ENCODE measurements at places on chromosomes 5 and 9.

DNA sequence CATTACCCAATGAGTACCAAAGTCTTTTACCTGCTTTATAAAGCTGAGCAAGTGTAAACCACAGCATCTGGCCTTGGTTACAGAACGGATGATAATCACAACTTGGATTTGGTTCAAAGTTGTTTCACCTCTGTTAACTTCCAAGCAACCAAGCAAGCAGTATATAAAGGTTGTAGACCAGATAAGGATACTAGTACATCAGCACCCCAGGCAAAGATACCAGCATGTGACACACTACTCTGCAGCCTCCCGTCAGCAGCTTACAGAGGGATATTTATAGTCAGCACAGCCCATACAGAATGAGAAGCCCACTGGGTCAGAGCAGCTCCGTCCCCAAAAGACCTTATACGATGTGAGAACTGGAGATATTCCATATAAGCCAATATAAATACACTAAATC, 193.3 kb downstream of the SMARCA2 start:
- DNase-seq: no peak
- H3K36me3 ChIP-seq: peaks cover 4% of the 10 kb centered on the region
- H3K27ac ChIP-seq: no peak overlapping the region
- H3K4me3 ChIP-seq: no peak overlapping the region

GRCh38 chr9:132945186-132946130, 1.0 kb upstream of the TSC1 start:
- no peaks in the 10 kb centered on the region for H3K36me3 ChIP-seq
- H3K4me3 ChIP-seq: peak overlapping the region; percentile 84
- no peaks in the 10 kb centered on the region for H3K27me3 ChIP-seq
- DNase-seq: no peak
- peak overlapping the region; percentile 65 for H3K27ac ChIP-seq

GRCh38 chr9:105392531-105392930, 55.3 kb upstream of the FSD1L start:
- no peak for DNase-seq
- no peaks in the 10 kb centered on the region for H3K36me3 ChIP-seq
- no peaks in the 10 kb centered on the region for H3K27me3 ChIP-seq
- no peak overlapping the region for H3K27ac ChIP-seq

DNA sequence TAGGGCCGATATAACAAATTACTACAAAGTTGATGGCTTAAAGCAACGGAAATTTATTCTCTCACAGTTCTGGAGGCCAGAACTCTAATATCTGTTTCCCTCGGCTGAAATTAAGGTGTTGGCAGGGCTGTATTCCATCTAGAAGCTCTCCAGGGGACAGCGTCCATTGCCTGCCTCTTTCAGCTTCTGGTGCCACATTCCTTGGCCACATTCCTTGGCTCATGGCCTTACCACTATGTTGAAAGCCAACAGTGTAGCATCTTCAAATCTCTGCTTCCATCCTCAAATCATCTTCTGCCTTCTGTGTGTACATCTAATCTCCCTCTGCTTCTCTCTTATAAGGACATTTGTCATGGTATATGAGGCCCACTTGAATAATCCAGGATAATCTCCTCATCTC, 17.2 kb downstream of the FGF10 start:
- no peaks in the 10 kb centered on the region for H3K36me3 ChIP-seq
- H3K4me1 ChIP-seq: peaks cover 5% of the 10 kb centered on the region
- H3K27ac ChIP-seq: no peak overlapping the region

GRCh38 chr5:177393206-177393765, 7.2 kb downstream of the PFN3 start:
- DNase-seq: no peak
- peaks cover 27% of the 10 kb centered on the region for H3K27me3 ChIP-seq
- H3K27ac ChIP-seq: no peak overlapping the region
- H3K36me3 ChIP-seq: no peaks in the 10 kb centered on the region

GRCh38 chr5:95350631-95351030, 40.5 kb upstream of the FAM81B start:
- 0 out of 2 replicates have a peak, but pooled peaks cover 3% of the 10 kb centered on the region for H3K4me1 ChIP-seq
- H3K27me3 ChIP-seq: no peaks in the 10 kb centered on the region
- H3K4me3 ChIP-seq: no peak overlapping the region
- no peak overlapping the region for H3K27ac ChIP-seq
- no peak for DNase-seq

GRCh38 chr5:163915481-163915961, 410.1 kb downstream of the MAT2B start:
- DNase-seq: no peak
- H3K27ac ChIP-seq: no peak overlapping the region
- peaks cover 20% of the 10 kb centered on the region for H3K4me1 ChIP-seq
- H3K4me3 ChIP-seq: no peak overlapping the region

- peaks cover 26% of the 10 kb centered on the region for H3K4me1 ChIP-seq
- H3K36me3 ChIP-seq: no peaks in the 10 kb centered on the region
- H3K27ac ChIP-seq: no peak overlapping the region
- no peak overlapping the region for H3K4me3 ChIP-seq
Measured at GRCh38 chr5:61461926-61462325, 129.9 kb downstream of the ZSWIM6 start.

- DNase-seq: no peak
- no peak overlapping the region for H3K27ac ChIP-seq
- no peak overlapping the region for H3K4me3 ChIP-seq
- H3K36me3 ChIP-seq: peaks cover 9% of the 10 kb centered on the region
Measured at GRCh38 chr5:149833116-149833827, 103.2 kb downstream of the PPARGC1B start.

- no peaks in the 10 kb centered on the region for H3K36me3 ChIP-seq
- DNase-seq: no peak
- no peaks in the 10 kb centered on the region for H3K4me1 ChIP-seq
- H3K27me3 ChIP-seq: no peaks in the 10 kb centered on the region
Measured at GRCh38 chr9:107112707-107113243, 170.3 kb upstream of the RAD23B start.

- H3K36me3 ChIP-seq: peaks cover 7% of the 10 kb centered on the region
- H3K4me1 ChIP-seq: peaks cover 19% of the 10 kb centered on the region
- no peaks in the 10 kb centered on the region for H3K27me3 ChIP-seq
- H3K27ac ChIP-seq: no peak overlapping the region
- no peak overlapping the region for H3K4me3 ChIP-seq
Measured at GRCh38 chr9:85423422-85423821, 318.3 kb downstream of the AGTPBP1 start.

DNA sequence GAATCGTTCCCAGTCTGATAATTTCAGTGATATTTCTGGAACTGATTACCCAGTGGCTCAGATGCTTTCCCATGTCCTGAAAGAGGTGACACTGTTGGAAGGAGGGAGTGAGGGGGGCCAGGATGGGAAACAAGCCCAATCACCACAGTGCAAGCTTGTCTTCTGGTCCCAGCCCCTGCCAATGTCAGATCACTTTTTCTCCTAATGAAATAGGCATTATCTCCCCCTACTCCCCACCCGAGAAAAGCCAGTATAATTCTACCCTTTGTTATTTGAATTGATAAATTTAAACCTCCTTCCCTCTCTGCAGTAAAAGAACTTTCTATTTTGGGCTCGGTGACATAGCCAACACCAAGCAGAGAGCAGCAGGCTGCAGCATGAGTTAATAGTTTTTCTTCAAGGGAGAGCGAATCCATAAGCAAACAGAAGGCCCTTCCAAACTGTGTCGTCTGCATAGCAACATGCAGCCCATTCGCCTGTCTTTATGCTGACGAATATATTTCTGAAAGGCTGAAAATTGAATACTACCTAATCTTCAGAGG, 14.6 kb upstream of the PPP2CA start:
- peaks cover 6% of the 10 kb centered on the region for H3K27me3 ChIP-seq
- no peak for DNase-seq
- H3K36me3 ChIP-seq: no peaks in the 10 kb centered on the region
- peaks cover 35% of the 10 kb centered on the region for H3K4me1 ChIP-seq
- H3K27ac ChIP-seq: no peak overlapping the region

DNA sequence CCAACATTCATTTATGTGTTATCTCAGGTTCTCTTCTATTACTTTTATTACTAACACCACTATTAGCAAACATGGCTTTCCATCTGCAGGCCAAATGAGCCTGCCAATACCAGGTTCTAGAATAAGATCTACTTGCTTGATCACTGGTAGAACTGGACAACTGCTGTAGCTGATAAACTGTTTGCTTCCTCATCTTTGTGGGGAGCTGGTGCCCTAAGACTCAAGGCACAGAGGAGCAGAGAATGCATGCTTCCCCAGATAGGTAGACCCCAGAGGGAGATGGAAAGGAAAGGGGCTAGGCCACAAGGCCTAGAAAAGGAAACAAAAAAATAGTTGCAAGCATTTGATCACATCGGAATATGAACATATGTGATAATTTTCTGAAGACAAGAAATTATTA, 30.7 kb upstream of the AUH start:
- H3K4me1 ChIP-seq: no peaks in the 10 kb centered on the region
- H3K36me3 ChIP-seq: no peaks in the 10 kb centered on the region
- no peak overlapping the region for H3K4me3 ChIP-seq
- no peak for DNase-seq
- H3K27ac ChIP-seq: no peak overlapping the region

GRCh38 chr5:98170994-98171393, 602.5 kb upstream of the RGMB start:
- no peaks in the 10 kb centered on the region for H3K27me3 ChIP-seq
- H3K4me1 ChIP-seq: peaks cover 3% of the 10 kb centered on the region
- no peak overlapping the region for H3K4me3 ChIP-seq
- no peak for DNase-seq
- no peak overlapping the region for H3K27ac ChIP-seq

Measured in WTC11 (cell line).